Activated CD4-positive, alpha-beta T cell treated with anti-CD3 and anti-CD28 coated beads, Interleukin-2, Interleukin-6, amounts not matched to agents 100 ng/mL and 50 ng/mL, durations not matched to agents 16 hours and 8 hours (primary cell): ENCODE measurements at places on chromosomes 2 and 18.

DNA sequence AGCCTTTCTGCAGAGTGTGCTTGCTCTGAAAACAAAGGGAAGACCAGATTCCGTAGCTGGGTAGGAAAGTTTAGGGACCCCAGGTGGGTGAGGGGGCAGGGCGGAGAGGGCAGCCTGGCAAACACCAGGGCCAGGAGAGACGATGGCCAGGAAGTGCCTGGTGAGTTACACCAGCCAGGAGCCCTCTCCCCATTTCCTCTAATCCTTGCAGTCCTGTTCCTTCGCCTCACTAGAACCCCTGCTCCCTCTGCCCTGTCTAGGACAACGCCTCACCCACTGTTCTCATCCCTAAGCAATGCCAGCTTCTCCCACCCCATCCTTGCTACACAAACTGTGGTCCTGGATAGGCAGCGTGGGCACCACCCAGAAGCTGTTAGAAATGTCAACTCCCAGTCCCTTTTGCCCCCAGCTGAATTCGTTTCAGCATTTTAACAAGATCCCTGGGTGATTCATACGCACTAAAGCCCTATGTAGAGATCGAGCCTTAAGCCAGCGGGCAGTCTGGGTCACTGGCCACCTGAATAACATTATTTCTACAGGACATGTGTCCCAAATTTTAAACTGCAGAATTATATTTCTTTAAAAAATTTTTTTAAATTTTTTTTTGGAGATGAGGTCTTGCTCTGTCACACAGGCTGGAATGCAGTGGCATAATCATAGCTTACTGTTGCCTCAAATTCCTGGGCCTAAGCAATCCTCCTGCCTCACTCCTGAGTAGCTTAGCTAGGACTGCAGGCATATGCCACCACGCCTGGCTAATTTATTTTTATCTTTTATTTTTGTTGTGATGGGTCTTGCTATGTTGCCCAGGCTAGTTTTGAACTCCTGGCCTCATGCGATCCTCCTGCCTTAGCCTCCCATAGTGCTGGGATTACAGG lies 10.9 kb downstream of the WIPF1 start:
- DNase-seq, result no peak

DNA sequence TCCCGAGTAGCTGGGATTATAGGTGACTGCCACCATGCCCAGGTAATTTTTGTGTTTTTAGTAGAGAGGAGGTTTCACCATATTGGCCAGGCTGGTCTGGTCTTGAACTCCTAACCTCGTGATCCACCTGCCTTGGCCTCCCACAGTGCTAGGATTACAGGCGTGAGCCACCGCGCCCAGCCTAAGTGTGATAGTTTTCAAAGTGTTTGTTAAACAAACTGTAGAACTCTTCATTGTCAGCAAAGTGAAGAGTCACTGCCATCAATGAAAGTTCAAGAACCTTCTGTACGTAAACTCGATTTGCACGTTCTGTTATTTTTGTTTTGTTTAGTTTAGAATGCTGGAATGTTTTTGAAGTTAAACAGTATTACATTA lies 18.0 kb upstream of the SOS1 start:
- no peak for DNase-seq

DNA sequence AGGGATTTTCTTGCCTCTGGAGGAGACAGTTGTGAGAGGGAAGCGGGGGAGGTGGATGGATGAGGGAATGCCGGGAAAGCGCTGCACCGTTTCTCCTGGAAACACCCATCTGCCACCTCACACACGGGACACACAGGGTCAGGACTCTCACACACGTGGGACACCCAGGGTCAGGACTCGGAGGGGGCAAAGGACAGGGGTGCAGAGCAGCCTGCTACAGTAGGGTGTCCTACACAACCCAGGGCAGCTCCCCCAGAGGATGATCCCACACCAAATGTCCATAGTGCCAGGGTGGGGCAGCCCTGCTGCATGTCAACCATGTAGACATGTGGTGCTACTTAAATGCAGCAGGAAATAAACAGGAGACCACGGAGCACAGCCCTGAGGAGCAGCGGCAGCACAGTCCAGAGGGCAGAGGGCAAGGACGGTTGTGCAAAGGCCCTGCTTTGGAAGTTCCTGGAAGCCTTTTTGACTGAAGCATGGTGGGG lies 5.1 kb downstream of the RAMP1 start:
- no peak for DNase-seq

- no peak for DNase-seq
Measured at GRCh38 chr2:197675246-197675645, at the start of gene RFTN2. RFTN2 (minus strand) TSS chr2:197675587; CDS start chr2:197675458, 129 bp downstream.

DNA sequence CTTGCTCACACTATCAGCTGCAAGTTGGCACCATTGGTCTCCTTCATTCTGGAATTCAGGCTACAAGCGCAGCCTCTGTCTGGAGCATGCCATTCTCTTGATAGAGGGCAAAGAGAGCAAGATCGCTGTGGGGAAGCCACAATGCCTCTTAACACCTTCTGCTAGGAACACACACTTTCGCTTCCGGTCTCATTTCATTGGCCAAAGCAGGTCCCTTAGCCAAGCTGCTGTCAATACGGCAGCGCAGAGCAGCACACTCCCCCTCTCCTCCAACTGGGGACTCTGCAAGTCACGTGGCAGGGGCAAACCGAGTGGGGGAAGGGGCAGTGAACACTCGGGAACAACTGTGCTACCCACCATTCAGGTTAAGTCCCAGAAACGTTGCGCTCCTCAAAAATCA lies 98.1 kb downstream of the MMADHC start:
- no peak for DNase-seq

- DNase-seq, result no peak
Measured at GRCh38 chr2:9805435-9806297, 37.6 kb upstream of the TAF1B start.

- DNase-seq, result peak; percentile 59
Measured at GRCh38 chr2:39215545-39215944, 28.2 kb downstream of the CDKL4 start.

- no peak for DNase-seq
Measured at GRCh38 chr2:11858883-11859282, 112.5 kb downstream of the LPIN1 start.

DNA sequence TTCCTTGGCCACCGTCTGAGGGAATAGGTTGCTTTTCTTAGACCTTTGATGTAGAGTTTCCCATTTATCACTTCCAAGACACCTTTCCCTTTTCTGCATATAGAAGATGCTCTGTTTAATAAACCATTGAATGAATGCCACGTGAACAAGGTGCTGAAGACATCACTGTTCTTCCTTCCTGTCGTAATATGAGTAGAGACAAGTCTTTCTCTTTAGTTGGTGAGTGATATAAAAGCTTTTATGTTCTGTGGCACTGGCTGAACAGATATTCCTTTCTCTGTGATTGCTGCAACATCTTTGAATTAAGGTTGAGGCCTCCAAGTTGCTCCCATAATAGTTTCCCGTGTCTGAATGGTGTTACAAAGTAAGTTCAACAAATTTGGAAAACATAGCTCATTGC lies 38.7 kb downstream of the TTC39C start:
- peak; percentile 45 for DNase-seq

DNA sequence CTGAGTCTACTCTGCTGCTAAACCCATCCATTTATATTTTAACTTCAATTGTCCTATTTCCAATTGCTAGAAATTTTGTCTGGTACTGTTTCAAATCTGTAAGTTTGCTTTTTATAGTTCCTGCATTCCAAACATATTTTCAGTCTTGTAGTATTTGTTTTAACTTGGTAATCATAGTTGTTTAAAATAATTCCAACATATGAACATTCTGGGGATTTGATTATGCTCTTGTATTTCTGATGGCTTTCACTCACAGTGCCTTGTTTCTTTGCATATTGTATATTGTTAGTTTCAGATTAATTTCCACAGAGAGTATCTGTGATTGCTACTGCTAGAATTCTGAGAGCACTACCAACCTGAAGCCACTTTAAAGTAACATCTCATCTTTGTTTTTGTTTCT lies 202.4 kb downstream of the ETAA1 start:
- DNase-seq, result no peak

DNA sequence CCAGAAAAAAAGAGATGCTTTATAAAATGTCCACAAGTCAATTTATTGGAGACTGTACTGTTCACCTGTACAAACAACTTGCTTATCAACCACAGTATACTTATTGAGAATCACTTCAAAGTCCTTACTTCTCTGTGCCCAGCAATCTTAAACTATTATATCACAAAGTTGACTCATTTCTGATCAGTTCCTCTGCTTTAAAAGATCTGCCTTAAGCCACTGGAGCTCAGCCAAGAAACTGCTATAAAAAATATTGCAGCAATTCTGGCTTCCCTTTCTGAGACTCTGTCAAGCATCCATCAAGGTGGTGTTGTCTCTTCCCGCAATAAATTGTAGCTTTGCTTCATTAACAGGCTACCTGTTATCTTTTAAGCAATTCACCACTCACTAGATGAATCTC lies 375.2 kb upstream of the SPHKAP start:
- no peak for DNase-seq

DNA sequence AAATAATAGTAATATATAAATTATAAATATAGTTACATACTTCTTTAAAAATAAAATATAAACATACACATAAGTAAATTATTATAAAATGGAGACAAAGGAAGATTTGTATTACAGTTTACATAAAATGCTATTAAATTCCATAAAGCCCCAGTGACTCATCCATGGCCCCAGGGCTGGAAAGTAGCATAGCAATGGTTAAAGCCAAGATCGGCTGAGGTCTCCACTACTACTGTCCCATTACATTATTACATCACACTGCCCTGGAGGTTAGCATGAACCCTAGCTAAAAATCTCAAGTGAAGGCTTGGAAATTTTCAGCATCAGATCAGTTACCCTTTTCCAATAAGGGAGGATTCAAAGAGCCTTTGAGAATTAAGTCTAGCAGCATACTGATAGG lies 936.2 kb downstream of the DSC3 start:
- no peak for DNase-seq

GRCh38 chr18:49853011-49853410 lies 39.7 kb upstream of the ACAA2 start:
- DNase-seq, result no peak

DNA sequence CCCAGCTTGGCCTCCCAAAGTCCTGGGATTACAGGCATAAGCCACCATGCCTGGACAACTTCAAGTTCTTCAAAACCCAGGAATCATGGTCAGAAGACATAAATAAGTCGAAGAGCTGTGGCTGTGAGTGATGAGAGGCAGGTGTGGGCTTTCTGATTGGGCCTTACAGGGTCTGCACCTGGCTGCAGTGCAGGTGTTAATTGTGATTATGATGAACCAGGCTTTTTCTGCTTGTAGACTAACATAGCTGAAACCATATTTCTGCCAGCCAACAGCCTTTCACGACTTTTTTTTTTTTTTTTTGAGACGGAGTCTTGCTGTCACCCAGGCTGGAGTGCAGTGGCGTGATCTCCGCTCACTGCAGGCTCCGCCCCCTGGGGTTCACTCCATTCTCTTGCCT lies 14.9 kb upstream of the DTNB start:
- DNase-seq, result no peak

GRCh38 chr2:181076658-181077057 lies 96.3 kb downstream of the UBE2E3 start:
- no peak for DNase-seq

DNA sequence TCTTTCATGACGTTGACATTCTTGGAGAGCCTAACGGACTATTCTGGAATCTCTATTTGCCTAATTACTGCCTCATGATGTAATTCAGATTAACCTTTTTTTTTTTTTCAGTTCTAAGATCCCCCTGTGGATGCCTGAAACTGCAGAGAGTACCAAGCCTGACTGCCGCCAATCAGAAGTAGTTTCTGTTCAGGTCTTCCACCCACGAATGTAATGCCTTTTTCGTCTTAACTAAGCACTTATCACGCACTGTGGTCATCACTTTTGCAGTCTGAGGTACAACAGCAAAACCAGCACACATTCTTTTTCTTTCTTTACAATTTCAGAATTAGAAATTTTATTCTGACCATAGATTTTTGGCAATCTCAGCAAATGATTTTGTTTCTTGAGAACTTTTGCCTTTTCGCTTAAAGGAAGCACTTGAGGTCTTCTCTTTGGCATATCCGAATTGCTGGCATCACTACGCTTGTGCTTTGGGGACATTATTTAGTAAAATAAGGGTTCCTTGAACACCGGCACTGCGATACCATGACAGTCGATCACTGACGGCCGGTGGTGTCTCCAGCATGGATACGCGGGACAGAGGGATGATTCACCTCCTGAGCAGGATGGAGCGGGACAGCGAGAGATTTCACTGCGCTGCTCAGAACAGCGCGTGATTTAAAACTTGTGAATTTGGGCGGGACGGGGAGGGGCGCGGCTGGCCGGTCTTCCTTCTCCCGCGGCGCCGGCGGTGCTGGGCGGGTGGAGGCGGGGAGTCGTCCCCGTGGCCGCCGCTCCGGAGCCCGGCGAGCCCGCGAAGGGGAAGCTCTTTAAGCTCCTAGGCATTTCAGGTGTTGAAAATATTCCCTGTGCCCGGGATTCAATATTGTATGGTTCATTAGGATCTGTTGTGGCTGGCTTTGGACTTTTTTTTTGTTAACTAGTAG lies 32.0 kb upstream of the GPR55 start:
- peak; percentile 92 for DNase-seq

- no peak for DNase-seq
Measured at GRCh38 chr2:72080286-72081145, 67.1 kb downstream of the CYP26B1 start.

GRCh38 chr2:54899576-54900200 lies 150.6 kb downstream of the RTN4 start:
- peak; percentile 11 for DNase-seq

DNA sequence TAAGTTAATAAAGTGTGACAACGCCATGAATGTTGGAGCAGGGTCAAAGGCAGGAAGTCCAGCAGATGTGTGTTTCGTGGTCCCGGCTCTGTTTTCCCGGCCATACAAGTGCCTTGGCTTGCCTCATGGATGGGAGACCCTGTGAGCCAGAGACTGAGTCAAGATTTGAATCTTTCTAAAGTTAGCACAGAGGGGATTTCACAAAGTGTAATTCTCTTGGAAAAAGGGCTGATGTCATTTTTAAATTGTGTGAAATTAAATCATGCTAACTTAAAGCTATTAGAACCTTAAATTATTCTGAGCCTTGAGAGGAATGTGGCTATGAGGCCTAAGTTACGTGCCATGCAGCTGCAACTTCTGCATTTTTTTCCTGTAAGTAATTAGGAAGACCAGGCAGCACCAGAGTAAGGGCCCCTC lies 38.3 kb upstream of the RALBP1 start:
- no peak for DNase-seq
